D721Med (cell line): ENCODE measurements at places on chromosomes 6 and 20.

GRCh38 chr20:18805881-18806280 is 7.7 kb upstream of the SCP2D1 start:
- DNase-seq = no peak

DNA sequence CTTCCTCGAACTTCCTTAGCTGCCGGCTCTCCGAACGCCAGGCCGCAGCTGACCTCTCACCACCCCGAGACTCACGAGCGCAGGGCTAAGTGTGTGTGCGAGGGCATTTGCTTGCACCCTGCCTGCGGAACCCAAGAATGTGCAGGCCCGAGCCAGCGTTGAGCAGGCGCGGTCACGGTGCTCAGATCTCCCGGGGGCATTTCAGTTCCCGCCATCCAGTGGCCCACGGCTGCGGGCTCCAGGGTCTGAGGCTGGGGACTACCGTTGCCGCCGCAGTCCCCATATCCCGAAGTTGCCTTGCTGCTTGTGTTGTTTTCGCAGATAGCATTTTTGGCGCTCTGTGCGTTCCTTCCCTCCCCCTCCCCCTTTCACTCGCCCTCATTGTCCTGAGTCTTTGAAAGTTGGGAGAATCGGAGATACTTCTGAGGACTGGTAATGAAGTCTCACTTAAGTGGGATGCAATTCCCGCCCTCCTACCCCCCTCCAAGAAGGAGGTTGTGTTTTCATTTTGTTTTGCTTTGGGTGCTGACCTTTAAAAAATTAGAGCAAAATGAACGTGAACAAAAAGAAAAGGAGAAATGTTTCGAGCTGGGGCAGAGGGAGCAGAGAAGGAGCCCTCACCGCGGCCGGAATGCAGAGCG is 1.7 kb downstream of the NR2E1 start:
- no peak for DNase-seq

DNA sequence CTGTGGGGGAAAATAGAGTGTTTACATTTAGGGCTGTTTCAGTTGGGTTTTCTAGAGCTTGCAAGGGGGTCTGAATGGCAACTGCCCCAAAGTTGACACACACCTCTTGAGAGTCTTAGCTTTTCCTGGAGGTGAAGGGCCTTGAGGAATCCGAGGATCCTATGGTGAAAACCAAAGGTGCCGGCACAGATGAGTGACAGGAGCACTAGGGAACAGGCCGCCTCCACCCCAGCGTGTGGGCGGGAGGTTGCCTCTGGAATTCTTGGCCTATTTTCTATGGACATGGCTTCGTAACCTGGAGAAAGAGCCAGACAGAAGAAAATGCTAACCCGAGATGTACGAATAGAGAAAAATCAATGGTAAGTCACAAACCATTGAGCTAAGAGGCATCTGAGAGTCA is 283.2 kb upstream of the FOXQ1 start:
- DNase-seq = no peak

DNA sequence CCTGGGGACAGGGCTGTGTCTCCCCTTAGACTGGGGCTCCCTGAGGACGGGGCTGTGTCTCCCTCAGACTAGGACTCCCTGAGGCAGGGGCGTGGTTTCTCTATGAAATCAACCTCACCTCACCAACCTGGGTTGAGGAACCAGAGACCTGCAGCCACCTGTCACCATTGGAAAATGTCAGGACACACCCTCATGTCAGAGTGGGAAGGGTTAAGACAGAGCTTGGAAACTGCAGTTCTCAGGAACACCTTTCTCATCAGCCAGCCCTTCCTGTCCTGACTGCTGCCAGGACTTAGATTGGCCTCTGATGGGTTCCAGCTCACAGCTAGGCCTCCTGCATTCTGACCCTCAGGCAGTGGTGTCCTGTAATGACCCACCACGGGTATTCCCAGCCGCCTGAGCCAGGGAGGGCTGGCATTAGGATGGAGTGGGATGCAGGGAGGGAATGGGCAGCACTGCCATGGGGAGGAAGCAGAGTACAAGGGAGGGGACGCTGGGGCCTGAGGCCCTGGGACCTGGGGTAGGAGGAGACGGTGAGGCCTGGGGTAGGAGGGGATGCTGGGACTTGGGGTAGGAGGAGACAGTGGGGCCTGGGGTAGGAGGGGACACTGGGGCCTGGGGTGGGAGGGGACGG is 76.3 kb downstream of the MRPL14 start:
- no peak for DNase-seq

DNA sequence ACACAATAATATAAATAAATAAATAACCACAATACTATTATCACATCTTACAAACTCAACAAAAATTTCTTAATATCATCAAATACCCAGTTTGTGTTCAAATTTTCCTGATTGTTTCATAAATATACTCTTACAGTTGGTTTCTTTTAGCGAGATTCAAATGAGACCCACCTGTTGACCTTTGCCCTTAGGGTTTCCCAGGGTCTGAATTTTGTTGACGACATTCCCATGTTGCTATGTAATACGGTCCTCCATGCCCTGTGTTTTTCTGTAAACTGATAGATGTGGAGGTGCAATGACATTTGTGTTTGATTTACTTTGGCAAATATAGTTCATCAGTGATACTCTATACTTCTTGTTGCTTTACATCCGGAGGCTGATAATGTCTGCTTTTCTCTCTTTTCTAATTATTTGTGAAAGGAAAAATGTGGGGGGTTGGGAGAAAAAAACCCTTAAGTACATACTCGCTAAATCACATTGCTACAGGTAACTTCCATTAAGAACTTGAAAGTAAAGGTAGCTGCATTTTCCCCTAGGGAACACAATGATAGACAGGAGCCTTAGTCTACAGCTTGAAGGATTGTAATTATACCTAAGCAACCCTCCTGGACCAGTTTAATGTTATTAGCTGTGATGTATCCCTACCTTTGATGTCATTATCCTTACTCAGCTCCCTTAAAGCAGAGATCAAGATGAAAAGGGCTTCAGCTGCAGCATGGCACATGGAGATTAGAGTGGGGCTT is 6.6 kb downstream of the MOG start:
- no peak for DNase-seq

GRCh38 chr6:43926634-43927531 is 156.9 kb downstream of the VEGFA start:
- no peak for DNase-seq

DNA sequence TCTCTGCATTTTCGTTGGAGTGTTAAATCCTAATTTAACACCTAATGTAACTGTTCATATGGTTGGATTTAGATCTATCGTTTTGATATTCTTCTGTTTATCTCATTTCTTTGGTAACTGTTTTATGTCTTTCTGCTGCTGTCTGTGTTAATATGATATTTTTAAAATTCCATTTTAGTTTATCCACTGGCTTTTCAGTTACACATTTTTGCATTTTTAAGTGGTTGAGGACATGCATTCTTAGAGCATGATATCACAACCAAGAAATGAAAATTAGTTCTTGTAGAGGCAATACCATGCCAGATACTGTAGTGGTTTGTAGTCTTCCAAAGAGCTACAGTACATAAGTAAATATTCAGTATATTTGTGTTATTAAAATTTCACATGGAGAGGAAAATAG is 58.6 kb downstream of the LIN28B start:
- no peak for DNase-seq

DNA sequence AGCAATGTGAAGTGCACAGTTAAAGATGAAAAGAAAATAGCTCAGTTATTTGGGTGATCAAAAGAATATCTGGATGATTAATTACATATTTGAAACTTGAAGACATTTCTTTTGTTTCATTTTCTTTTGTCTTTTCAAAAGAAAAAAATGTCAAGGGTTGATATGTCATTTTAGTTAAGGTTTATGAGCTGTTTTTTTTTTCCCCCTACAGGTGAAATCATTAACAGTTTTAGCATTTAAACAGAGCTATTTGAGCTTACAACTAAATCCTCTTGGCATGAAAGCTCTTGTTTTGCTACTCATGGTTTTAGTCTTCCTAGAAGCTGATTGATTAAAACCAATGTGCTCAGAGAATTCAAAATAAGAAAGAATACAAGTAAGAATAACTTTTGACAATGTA is 887.3 kb downstream of the PHF3 start:
- no peak for DNase-seq

GRCh38 chr6:111119571-111120329 is 32.4 kb downstream of the SLC16A10 start:
- no peak for DNase-seq

GRCh38 chr20:6006603-6006949 is 47.3 kb downstream of the LRRN4 start:
- no peak for DNase-seq

GRCh38 chr6:139895205-139895793 is 520.9 kb upstream of the CITED2 start:
- DNase-seq = no peak

DNA sequence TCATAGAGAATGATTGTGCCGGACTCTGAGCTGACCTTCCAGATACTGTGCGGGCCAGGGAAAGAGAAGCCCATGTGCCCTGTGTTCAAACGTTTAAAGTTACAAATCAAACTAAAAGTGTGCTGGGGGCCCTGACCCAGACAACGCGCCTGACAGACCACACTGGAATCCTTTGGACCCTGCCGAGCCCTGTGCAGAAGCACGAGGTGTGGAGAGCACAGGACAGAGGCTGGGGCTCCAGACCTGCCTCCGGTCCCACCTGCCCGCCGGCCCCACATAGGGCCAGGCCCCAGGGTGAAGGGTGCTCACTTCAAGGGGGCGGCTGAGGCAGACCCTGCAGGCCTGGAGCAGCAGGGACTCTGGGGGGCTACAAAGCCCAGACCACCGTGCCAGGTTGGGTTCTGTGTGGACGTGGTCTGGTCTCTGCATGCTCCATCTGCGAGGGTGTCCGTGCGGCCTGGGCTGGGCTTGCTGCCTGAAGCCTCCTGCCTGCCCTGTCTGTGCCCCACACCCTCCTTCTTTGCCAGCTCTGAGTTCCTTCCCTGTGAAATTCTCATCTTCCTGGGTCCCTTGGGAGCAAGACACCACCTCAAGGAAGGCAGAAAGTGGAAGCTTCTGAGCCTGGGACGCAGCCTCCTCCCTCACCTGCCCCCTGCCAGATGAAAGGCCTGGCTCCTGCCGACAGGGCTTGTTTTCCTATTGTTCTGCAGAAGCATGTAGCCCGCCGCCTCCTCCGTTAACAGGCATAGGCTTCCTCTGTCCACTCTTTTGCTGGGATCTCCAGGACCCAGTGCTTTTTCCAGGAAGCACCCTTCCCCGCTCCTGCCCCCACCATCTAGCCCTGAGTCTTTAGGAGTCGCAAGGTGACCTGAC is 186.2 kb downstream of the ERMARD start:
- DNase-seq = no peak

DNA sequence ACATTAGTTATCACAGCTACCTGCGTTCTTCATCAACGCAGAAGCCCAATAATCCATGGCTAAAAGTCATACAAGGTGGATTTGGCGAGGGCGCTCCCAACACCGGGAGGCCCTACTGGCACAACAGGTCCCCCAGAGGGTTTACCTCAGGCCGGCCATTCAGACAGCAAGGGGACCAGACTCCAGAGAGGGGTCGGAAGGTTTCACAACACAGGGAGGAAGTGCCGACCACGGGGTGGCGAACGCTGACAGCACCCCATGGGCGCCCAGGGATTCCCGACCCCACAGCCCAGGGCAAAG is 1515.9 kb upstream of the DEFB115 start:
- no peak for DNase-seq

GRCh38 chr6:165705941-165706340 is 42.9 kb upstream of the PDE10A start:
- DNase-seq = no peak

GRCh38 chr20:48406912-48407340 is 420.9 kb downstream of the PREX1 start:
- no peak for DNase-seq

GRCh38 chr6:128432394-128432793 is 88.0 kb downstream of the PTPRK start:
- DNase-seq = no peak

DNA sequence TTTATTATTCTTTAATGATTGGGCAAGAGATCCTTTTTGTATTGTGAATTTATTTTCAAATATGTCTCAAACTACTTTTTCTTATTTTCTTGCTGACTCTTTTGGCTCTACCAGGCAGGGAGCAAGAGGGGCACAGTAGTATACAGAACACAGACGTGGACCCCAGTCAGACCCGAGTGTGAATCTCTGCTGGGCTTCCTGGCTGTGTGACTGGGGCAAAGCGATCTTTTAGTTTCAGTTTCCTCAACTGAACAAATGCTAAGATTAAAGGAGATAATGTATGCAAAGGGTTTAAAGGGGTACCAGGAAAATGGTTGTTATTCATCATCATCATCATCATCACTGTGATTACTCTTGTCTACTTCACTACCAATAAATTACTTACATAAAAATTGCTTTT is 317.5 kb downstream of the HIVEP2 start:
- DNase-seq = no peak

- no peak for DNase-seq
These were observed 174.4 kb upstream of the KCNK16 start for GRCh38 chr6:39496915-39497314.

DNA sequence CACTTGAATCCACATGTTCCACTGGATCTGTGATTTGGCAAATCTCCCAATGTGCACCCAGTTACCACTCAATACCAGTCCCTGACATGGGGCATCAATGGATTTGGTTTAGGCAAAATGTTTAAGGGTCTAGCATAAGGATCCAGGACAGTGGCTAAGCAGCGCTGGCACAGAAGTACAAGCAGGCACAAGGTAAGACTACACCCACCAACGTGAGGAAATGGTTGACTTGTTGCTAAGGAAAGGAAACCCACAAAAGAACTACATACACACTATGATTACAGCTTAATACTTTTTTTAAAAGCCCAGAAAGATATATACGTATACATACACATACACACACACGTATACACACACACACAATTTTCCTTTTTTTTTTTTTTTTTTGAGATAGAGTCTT is 79.0 kb downstream of the DNAAF9 start:
- DNase-seq = no peak

- DNase-seq = no peak
These were observed 459.6 kb upstream of the SOX4 start for GRCh38 chr6:21133901-21134300.

DNA sequence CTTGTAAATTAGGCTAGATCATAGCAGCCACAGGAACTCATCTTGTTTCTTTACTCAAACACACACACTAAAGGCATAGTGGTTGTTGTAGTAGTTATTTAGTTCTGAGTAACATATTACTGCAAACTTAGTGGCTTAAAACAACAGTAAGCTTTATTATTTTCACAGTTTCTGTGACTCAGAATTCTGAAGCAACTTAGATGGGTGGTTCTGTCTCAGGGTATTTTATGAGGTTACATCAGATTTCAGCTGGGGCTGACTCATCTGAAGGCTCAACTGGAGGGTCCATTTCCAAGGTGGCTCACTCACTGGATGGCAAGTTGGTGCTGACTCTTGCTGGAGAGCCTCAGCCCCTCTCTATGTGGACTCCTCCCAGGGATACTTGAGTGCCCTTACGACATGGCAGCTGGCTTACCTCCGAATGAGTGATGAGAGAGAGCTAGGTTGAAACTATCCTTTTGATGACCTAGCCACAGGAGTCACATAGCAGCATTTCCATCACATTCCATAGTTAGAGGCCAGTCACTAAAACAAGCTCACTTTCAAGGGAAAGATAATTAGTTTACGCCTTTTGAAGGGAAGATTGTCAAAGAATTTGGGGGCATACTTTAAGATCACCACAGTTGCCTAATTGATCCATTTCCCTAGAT is 136.5 kb upstream of the PRND start:
- no peak for DNase-seq

GRCh38 chr20:3222635-3223600 is 13.6 kb downstream of the ITPA start:
- DNase-seq = no peak
